ENCODE measurements at places on chromosomes 6 and 20.

DNA sequence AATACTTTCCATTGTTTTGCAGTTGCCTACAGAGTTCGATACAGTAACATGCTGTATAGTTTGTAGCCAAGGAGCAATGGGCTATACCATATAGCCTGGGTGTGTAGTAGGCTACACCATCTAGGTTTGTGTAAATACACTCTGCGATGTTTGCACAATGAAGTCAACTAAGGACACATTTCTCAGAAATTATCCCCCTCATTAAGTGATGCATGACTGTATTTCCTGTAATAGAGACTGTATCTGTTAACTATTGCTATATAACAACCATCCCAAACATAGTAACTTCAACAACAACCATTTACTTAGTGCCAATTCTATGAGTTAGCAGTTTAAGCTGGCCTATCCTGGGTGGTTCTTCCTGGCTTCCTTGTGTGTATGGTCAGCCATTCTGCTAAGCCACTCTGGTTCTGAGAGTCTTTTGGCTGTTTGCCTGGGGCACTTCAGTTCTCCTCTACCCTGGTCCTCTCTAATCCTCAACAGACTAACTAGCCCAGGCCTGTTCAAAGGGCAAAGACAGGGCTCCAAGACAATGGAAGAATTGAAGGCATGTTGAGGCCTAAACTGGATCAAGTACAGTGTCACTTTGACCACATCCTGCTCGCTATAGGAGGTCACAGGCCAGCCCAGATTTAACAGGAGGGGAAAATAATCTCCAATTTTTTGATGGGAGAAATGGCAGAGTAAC, 124.0 kb downstream of the PLCB1 start:
- DNase-seq = peak; percentile 67

DNA sequence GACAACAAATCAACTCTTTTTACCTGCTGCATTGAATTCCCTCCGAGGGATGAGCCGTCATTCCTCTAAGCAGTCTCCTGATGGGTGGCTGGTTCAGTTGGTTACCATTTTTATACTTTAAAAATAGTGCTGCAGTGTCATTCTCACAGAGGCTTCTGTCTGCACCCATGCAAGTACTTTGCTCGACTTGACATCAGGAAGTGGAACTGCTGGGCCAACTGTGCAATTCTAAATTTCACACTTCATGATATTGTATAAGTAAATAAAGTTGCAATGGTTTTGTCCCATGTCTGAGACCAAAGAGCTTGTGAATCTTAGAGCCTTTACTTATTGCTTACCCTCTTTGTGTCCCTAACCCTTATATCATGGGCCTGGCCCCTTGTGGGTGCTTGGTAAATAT, 2.5 kb downstream of the BTN3A1 start:
- DNase-seq = no peak

GRCh38 chr20:50320901-50321796, 130.5 kb downstream of the CEBPB start:
- peak; percentile 98 for DNase-seq

DNA sequence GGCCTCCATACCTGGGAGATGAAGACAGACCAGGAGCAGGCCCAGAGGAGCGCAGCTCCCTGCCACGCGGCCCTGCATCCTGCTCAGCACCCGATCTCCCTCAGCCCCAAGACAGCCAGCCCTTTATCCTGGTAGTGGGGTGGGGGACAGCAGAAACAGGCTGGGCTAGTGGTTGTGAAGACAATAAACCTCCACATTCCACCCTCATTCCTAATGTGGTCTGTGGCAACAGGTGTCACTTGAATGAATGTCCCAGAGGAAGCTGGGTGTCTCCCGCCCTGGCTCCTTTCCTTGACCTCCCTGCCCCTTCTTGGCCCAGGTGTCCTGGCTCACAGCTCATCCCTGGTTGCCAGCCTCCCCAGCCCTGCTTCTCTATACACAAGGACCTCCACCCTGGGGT, at the start of gene C6orf15:
C6orf15 (minus strand) TSS at position 98 of the 400 bp plus-strand sequence; CDS start at position 78, 20 bp downstream.
- DNase-seq = no peak

DNA sequence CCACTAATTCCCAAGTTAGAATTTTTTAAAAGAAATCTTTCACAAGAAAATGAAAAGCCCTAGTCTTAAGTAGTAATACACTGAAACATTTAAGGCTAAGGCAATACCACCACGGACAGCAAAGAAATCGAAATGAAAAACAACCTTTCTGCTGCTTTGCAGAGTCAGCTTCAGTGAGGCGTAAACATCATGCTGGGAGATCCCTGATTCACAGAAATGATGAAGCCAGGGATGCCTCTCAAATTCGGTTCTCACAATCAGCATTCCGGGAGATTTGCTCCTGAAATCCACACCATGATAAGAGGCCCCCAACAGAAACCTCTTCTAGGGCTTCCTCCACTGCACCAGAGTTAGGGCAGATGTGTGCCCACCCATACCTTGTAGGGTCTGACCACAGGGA, 18.6 kb downstream of the RRBP1 start:
- DNase-seq = no peak

GRCh38 chr6:37809197-37809543, 10.4 kb upstream of the ZFAND3 start:
- no peak for DNase-seq

DNA sequence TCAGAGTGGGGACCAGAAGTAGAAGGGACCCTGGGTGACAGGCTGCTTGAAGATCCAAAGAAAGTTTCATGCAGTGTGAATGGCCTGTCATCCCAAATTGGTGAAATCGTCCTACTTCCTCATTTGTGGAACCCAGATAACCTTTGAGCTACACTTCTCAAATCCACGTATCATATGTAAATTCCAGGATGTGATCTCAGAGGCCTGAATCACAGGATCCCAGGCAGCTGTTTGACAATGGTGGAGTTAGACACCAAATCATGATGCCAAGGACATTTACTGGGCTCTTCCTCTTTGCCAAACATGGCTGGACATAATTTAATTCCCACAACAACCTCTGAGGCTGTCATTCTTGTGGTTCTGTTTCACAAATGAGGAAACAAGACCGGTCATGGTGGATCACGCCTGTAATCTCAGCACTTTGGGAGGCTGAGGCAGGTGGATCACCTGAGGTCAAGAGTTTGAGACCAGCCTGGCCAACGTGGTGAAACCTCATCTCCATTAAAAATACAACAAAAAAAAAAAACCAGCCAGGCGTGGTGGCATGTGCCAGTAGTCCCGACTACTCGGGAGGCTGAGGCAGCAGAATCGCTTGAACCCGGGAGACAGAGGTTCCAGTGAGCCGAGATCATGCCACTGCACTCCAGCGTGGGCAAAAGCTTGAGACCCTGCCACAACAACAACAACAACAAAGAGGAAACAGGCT, 39.9 kb upstream of the TTPAL start:
- DNase-seq = no peak

DNA sequence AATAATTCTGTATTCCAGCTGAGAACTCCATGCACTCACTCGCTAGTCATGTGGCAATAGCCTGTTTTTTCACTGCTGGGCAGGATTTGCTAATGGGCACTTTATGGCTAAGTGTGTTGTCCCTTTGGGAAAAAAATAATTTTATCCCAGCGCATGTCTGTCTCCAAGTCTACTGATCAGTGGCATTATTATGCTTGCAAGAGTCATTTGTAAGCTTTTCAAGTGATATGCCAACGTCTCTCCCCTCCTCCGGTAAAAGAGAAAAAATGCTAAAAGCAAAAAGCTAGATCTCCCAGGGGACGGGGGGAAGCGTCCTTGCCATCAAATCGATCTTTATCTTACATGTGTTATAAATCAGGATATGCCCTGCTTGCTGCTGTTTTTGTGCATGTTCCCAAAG, 407.7 kb downstream of the CDH26 start:
- DNase-seq = no peak

DNA sequence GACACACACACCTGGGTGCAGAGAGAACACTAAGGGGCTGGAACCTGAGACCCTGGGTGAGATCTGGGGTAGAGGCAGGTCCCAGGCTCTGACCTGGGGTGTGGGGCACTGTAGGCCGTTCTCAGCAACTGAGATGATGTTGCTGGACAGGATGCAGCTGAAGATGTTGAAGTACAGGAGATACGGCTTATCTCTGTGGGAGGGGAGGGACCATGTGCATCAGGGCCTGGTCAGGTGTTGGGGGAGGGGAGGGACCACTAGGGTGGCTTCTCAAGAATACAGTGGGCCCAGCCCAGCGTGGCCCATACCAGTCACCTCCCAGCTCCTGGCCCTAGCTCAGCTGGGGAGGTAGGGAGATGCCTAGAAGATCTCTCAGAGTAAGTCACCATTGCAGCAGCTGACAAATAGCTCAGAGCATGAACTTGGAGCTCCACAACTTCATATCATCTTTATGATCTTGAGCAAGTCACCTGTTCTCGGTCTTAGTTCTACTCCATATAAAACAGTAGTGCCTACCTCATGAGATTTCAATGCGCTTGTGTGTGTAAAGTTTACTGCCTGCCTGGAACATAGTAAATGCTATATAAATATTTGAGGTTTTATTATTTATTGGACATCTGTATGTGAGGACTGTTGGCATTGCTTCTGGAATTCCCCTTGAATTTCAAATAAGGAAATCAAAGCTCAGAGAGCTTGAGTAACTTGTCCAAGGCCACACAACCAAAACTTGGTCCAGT, 3.8 kb downstream of the SLC44A4 start:
- DNase-seq = no peak

DNA sequence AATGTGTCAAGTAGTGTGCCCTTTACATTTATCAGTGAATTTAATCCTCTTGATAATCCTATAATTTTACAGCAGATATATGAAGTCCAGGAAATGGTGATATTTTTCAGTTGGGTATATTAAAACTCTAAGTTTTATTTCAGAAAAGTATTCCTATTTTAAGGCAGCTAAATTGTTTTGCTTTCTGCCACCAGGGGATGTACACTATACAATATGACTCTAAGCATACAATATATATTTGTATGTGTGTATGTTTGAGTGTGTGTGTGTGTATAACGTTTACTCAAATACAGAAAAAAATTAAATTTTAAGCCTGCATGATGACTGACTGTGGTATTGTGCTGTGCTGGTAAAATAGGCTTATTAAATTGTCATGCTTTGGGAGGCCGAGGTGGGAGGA, 102.0 kb upstream of the RUNX2 start:
- DNase-seq = no peak

DNA sequence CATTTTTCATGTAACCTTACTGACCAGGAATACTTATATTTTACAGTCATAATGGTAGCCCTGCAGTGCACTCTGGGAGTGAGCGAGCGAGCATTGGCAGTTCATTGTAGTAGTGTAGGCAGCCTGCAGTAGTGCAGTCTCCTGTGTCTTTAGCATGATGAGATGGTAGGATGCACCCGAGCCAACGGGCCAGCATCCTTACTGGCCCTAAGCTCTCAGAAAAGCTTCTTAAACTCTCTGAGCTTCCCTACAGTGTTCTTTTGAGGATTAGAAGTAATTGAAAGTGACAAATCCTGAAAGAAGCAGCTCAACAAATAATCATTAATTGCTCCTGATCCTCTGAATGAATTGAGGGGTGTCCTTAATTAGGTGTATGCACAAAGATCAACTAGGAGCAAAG, 20.9 kb downstream of the SLC9A8 start:
- no peak for DNase-seq

DNA sequence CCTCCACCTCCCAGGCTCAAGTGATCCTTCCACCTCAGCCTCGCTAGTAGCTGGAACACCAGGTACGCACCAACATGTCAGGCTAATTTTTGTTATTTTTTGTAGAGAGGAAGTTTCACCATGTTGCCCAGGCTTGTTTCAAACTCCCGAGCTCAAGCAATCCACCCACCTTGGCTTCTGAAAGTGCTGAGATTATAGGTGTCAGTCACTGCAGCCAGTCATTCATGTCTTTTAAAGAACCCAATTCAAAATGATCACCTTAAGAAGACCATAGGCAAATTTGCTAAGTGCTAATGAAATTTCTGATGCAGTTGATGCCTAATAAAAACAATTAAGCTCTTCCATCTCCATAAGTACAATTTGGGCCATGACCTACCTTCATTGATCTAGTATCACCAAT, 2.6 kb upstream of the VNN2 start:
- no peak for DNase-seq

DNA sequence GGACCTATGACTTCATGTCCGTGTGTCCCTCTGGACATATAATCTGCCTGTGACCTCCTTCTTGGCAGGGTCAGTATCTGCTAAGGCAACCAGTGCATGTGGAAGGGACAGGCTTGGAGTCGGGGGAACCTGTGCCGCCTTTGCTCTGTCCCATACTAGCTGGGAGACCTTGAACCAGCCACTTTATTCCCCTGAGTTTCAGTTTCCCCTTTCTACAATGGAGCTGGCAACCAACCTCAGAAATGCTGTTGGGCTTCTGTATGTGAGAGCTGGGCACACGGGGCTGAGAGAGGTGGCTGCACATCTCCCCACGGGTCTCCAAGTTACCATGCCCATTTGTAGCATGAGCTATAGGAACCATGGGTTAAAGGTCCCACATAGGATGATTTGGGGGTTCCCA, 53.8 kb downstream of the CD40 start:
- DNase-seq = no peak

- DNase-seq = peak; percentile 86
Observed at GRCh38 chr6:125598422-125598821, 151.0 kb upstream of the HEY2 start.

- DNase-seq = no peak
Observed at GRCh38 chr6:44732243-44732642, 344.7 kb downstream of the CDC5L start.

- DNase-seq = peak; percentile 67
Observed at GRCh38 chr6:113495521-113495920, 361.6 kb upstream of the MARCKS start.

DNA sequence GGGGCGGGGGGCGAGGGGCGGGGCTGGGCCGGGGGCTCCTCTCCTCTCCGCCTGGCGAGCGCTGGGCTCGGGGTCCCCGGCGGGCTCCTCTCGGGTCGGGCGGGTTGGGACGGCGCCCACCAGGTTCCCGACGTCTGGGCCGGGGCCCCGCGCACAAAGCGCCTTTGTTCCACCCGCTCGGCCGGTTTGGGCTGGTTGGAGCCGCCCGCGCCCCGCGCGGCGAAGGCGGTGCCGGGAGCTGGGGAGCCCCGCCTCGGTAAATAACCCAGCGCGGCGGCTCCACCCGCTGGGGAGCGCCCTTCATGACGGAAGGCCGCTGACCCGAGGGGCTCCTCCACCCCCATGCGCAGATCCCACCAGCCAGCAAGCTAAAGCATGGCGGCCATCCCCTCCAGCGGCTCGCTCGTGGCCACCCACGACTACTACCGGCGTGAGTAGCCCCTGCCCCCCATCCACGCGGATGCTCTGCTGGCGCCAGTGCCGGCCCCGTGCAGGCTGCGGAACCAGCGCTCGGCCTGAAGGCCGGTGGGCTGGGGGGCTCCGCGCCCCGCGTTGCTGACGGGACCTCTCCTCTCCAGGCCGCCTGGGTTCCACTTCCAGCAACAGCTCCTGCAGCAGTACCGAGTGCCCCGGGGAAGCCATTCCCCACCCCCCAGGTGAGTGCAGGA, 503 bp downstream of the PPDPF start:
- DNase-seq = peak; percentile 58

GRCh38 chr6:136073216-136073615, 176.9 kb downstream of the MTFR2 start:
- no peak for DNase-seq

Measured in mesenchymal stem cell (in vitro differentiated cells and primary cell).